ENCODE measurements at places on chromosomes 11 and 22.

GRCh38 chr11:2464451-2465165, 19.8 kb downstream of the KCNQ1 start:
- no peak for DNase-seq

- DNase-seq = no peak
These were observed 56.6 kb downstream of the FAM83F start for GRCh38 chr22:40051322-40051721.

GRCh38 chr11:18063125-18063524, 17.1 kb upstream of the TPH1 start:
- DNase-seq = no peak

GRCh38 chr11:120236169-120237107, 3.5 kb upstream of the POU2F3 start:
- DNase-seq = no peak

DNA sequence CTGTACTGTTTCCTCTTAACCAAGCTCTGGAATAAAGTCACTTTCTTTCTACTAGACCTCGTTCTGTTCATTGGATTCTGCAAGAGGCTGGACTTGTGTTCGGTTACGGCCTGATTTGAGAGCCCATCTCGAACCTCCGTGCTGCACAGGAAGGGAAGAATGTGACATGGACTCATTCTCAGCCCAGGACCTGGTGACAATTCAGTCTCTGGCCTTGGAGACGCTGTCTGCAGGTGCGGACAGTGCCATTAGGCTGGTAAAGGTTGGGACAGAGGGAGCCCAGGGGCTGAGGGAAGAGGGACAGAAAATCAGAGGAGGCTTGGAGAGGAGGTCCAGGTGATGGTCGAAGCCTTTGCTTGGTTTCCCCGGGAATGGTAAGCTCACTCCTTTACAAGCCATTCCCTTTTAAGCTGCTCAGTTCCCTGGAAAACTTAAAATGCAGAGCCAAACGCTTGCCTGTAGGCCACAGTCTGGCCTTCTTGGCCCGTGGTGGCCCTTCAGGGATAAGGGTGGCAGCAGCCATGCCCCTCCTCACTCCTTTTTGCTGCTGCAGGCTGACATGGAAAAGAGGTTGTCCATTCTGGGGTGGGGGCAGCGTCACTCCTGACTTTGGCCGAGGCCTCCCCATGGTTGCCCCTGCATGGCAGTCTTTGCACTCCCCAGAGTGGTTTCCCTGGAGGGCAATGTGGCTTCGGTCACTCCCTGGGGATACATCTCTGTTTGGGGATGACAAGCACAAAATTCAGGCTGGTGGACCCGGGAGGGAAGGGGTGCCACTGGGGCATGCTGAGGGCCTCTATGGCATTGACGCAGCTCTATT, 52.3 kb downstream of the SHISAL1 start:
- DNase-seq = no peak
